ENCODE measurements at places on chromosomes 4 and X. TPM values are rescaled to one million over a fixed set of nuclear protein-coding genes. Genes with fewer than 3 reads are reported as not detected.
A peak's percentile ranks its signal among the peaks of the same experiment; 100 is the strongest.

GRCh38 chrX:69179380-69179911 lies 14.2 kb upstream of the PJA1 start:
- no peak for DNase-seq
- H3K4me3 ChIP-seq: no peak overlapping the region
- H3K27ac ChIP-seq: no peak overlapping the region
- H3K36me3 ChIP-seq: no peaks in the 10 kb centered on the region
- no peaks in the 10 kb centered on the region for H3K4me1 ChIP-seq
- peaks cover 2% of the 10 kb centered on the region for H3K27me3 ChIP-seq

DNA sequence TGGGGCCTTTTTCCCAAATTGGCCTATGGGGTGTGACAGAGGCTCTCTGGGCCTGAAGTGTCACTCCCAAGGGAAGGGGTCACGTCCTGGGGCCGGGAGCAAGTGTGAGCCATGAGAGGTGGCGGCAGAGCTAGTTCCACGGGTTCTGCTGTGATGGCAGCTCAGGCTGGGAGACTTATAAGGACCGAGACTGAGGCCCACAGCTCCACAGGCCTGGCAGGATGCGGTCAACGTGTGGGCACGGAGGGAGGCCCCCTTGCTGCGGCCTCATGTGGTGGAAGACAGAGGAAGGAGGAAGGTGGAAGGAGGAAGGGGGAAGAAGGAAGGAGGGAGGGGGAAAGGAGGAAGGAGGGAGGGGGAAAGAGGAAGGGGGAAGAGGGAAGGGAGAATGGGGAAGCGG lies 7.2 kb upstream of the CPLX1 start:
- peaks cover 5% of the 10 kb centered on the region for H3K27me3 ChIP-seq
- H3K4me3 ChIP-seq: no peak overlapping the region
- peak; percentile 28 for DNase-seq
- H3K27ac ChIP-seq: no peak overlapping the region

- peaks cover 30% of the 10 kb centered on the region for H3K4me1 ChIP-seq
- DNase-seq: no peak
- no peak overlapping the region for H3K4me3 ChIP-seq
- no peak overlapping the region for H3K27ac ChIP-seq
- peaks cover 38% of the 10 kb centered on the region for H3K36me3 ChIP-seq
- no peaks in the 10 kb centered on the region for H3K27me3 ChIP-seq
Observed at GRCh38 chr4:107993969-107994368, 4.3 kb downstream of the HADH start.

GAGE12E gene
- not detected for total RNA-seq

Measured in activated CD4-positive, alpha-beta memory T cell treated with anti-CD3 and anti-CD28 coated beads, Interleukin-2, amount 10 ng/mL, durations not matched to agents 7 days and 5 days (primary cell).